Substantia nigra (tissue), 51 donors: ENCODE measurements at places on chromosomes 4 and X.

GRCh38 chr4:80113615-80114014 lies 40.6 kb upstream of the ANTXR2 start:
- no peak for DNase-seq

- peak; percentile 79 for DNase-seq
Measured at GRCh38 chrX:74421036-74421739, at the start of gene SLC16A2. TSS of gene SLC16A2 (plus strand) at chrX:74421493. CDS start at chrX:74421638, 145 bp downstream.

GRCh38 chrX:64350047-64350446 lies 45.2 kb downstream of the MTMR8 start:
- DNase-seq = no peak

GRCh38 chr4:169341490-169341889 lies 70.7 kb upstream of the SH3RF1 start:
- DNase-seq = no peak

- DNase-seq = no peak
Measured at GRCh38 chrX:136783159-136783558, 2.4 kb upstream of the ARHGEF6 start.

DNA sequence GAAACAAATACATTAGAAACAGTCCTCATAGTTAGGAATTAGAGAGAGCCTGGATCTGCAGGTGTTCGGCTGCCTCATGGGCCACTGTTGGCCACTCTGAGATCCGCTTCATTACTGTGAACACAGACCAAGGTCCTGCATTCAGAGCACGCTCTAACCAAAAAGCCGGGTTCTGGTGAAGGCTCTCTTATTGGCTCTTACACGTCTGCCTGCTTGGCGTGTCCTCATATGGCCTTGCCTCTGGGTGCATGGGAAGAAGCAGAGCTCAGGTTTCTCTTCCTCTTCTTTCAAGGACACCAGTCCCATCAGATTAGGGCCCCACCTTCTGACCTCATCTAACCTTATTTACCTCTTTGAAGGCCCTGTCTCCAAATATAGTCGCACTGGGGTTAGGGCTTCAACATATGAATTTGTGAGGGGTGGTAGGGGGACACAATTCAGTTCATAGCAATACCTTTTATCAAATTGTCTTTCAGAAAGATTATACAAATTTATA lies 37.1 kb upstream of the ELF2 start:
- peak; percentile 7 for DNase-seq

DNA sequence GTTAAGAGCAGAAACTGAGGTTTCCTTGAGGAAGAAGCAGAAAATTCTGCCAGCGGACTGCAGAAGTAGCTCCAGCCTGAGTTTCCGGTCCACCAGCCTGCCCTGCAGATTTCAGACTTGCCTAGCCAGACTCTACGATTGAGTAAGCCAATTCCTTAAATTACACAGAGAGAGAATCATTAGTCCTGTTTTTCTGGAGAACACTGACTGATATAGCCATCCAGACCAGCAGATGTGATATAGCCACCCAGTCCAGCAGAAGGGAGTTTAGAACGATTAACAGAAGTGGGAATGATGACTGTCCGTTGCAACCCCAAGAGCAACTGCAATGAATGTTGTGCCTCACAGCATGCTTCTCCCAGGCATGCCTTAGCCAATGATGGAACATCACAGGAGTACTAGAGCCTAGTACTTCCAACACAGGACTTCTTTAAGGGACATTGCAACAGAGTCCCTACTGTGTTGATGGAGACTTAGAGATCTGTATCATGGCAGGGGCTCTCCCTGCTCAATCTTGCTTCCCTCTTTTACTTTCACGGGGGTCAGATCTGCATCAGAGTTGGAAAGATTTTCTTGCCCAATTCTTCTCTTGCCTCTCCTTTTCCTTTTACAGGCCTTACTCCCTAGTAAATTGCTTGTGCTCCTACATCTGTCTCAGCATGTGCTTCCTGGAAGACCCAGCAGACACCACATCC lies 264.6 kb upstream of the CLNK start:
- DNase-seq = no peak

DNA sequence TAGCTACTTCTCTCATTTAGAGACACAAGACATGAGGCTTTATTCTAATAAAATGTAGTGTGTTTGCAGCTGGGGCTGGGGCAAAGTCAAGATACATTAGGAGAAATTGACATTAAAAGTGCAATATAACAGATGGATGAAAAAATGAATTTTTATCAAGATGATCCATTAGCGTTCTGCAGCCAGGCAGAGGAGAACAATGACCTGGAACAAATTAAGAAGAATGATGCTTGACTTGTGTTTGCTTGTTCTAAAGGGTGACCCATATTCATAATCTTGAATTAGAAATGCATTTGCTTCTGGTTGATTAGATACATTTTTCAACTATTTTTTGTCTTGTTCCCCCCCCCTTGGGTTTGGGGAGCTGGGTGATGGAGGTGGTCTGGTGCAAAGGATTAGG lies 439.5 kb upstream of the BOD1L1 start:
- DNase-seq = no peak

DNA sequence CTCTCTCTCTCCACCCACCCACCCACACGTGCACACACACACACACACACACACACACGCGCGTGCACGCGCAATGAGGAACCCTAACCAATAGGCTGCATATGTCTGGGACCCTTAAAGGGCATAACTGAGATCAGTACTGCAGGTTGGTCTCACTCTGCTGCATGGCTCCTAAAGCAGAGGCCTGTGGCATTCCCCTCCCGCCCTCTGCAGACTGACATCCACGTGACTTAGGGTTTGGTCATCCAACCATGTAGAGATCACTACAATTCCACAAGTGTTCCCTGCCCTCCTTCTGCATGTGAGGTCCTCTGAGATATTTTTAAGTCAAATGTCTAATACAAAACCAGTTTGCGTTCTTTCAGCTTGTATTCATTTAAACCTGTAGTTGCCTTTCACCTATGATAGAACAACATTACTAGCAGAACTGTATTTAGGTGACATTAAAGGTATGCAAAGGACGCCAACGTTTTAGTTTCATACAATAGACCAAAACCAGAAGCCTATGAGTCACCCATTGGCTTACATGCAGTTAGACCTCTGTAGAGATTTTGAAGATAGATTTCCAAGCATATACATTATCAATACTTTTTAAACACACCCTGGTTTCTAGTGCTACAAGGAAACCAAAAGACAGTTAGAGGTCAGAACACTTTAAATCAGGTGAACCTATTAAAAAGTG lies 10.1 kb downstream of the XAGE5 start:
- DNase-seq = no peak

DNA sequence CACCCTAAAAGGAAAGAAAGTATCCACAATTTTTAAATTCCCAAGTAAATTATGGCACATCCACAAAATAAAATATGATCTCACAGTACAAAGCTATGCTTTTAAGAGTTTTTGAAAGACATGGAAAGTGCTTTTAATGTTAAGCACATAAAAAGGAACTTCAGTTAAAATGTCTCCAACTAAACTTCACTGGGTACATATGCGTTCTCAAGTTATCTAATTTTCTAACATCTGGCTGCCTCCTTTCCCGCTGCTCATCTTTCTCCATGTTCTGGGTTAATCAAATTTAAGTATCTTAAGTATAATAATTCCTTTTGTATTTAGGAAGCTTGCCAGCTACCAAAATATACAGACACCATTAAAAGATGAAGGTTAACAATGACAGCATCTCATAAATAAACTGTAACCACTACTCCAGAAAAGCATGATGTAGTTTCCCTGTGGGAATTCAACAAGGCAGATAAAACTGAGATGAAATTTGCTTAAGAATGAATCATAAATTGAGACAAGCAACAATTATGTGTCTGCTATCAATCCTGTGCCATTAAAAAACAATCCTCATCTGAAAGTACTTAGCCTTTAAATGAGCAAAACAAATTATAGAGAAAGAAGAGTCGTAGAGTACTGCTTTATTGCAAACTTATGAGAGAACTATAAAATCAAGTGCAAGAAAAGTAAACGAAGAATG lies 25.1 kb downstream of the PRSS12 start:
- DNase-seq = no peak

DNA sequence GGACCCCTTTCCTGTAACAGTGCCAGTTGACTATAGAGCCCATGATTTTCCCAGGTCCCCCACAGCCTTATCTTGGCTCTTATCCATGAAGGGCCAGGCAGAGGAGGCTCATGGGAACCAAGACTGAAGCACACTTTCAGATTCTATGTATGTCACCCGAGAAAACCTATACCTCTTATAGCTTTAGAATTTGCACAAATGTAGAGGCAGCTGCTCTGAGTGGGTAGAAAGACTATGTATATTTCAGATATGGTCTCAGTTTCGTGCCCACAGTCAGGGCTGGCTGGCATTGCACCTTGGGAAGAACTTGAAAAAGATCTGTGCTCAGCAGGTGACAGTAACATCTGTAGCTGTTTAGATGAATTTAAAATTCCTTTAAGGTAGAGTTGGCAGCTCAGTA lies 8.3 kb upstream of the LNX1 start:
- DNase-seq = no peak

GRCh38 chr4:83504503-83504902 lies 19.6 kb upstream of the ABRAXAS1 start:
- no peak for DNase-seq

GRCh38 chrX:41480508-41481260 lies 33.5 kb downstream of the NYX start:
- DNase-seq = no peak

DNA sequence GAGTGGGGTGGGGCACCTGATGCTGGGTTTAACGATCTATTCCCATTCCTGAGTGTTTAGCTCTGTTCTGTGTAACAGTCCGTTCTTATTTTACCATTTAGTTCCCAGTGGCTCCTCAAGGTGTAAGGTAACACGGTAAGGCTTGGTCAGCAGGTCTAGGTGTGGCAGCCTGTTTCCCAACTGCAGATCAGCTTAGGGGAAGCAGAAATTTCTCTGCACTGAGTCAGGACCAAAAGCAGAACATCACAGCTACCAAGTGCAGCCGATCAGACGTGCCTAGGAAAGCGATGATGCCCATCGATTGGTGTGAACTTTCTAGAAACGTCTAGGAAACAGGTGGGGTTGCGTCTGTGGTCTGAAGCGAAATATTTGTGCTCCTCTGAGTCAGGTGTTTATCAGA lies 240.1 kb downstream of the STIM2 start:
- no peak for DNase-seq

GRCh38 chrX:50333308-50333707 lies 128.7 kb downstream of the CCNB3 start:
- no peak for DNase-seq

DNA sequence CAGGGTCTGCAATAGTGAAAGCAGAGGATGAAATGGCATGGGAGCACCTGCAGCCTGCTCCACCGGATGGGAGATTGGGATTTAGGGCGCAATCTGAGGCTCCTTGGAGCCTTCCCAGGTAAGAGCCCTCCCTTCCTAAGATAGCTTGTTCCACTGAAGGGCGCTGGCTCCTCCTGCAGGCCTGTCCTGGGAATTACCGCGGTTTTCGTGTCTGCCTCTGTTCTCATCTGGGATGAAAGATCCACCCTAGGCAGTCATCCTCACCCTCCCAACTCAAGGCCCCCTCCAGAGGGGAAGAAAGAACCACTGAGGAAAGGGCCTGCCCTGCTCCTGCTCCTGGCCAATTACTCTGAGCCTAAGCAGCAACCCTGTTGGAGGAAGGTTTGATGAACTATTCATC lies 547.5 kb downstream of the SMARCA1 start:
- peak; percentile 1 for DNase-seq

- no peak for DNase-seq
Measured at GRCh38 chr4:132992686-132993085, 156.4 kb upstream of the PCDH10 start.

DNA sequence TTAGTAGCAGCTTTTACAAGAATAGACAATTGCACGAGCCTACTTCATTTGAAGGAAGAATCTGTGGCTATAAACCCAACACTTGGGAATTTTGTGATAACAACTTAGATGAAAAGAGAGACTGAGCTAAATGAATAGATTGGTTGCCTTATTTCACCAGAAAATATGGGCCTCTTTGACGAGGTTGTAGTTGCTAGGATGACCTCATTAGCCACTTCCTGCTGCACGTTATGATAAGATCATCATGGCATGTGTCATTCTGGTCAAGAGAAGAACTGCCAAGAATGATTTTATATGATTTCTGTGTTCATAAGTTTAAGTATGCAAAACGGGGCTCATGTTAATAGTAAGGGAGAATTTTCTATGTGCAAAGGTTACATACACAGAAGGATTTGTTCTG lies 321.9 kb upstream of the GIMD1 start:
- no peak for DNase-seq

DNA sequence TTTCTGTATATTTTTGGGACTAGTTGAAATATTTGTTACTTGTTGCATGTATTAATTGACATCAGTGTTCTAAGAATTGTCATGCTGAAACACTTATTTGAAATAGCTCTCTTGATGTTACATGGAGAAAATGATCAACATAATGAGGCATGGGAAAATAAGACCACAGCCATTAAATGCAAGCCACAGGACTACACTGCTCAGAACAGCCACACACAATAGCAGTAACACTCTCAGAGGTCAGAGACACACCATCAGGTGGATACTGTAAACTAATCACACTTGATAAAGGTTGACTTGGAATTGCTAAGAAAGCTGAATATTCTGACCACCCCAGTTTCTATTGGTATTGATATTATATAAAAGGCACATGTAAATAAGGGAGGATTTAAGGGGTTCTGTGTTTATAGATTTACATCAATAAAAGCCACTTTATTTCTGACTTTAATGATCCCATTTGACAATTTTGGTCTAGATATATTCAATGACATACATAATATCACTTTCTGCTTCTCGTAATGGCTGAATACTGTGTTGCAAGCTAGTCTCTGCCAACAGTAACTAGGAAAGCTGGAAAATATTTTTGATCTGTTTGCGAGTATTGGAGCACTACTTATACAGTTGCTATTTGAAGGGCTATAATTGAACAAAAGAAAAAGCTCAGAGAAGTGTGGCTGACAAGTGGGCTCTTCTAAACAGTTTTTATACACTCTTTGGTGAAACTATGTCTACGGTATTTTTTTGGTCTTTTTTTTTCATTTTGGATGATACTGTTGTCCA lies 876.5 kb upstream of the INTU start:
- DNase-seq = no peak

DNA sequence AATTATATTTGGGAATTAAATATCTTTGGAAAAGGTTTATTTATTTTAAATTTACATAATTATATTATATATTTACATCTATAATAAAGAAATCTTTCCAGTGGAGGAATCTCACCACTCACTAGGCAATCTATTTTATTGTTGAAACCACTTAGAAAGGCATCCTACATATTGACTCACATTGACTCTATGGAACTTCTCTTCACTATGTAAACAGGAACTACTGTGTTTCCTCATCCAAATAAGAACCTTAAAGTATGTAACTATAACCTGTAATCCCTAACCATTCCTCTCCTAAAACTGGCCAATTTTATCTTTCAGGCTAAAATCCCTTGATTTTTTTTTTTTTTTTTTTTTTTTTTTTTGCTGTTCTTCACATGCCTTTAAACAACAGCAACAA lies 268.7 kb downstream of the MAPK10 start:
- no peak for DNase-seq

GRCh38 chr4:173318240-173318639 lies 15.9 kb downstream of the HMGB2 start:
- DNase-seq = no peak
